ENCODE measurements at places on chromosomes 12 and 14.

DNA sequence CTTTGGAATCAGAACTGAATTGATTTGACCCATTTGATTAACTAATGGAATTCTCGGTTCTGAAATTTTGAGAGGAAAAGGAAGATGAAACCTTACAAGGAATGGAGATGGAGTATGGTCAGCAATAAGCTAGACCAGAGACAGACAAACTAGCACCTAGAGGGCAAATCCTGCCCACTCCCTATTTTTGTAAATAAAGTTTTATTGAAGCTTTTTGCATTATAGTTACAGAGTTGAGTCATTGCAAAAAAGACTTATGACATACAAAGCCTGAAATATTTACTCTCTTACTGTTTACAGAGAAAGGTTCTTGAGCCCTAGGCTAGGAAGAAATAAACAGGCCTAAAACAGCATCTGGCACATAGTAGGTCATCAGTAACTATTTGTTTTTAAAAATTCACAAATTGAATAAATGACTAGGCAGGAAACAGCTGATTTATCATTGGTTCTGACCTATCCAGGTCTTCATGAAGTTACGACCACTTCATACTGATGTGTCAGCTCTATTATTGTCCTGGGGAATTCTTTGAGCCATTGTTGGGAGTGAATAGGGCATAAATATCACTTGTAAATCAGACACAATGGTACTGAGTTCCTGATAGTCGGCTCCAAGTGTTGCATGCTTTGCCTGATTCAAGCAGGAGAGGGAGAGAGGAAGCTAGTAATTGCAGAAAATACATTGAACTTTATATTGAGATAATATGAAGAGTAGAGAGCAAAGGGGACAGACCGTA lies 14.6 kb upstream of the STAB2 start:
- no peak for DNase-seq

GRCh38 chr12:108320507-108321293 lies 18.4 kb downstream of the CMKLR1 start:
- no peak for DNase-seq

DNA sequence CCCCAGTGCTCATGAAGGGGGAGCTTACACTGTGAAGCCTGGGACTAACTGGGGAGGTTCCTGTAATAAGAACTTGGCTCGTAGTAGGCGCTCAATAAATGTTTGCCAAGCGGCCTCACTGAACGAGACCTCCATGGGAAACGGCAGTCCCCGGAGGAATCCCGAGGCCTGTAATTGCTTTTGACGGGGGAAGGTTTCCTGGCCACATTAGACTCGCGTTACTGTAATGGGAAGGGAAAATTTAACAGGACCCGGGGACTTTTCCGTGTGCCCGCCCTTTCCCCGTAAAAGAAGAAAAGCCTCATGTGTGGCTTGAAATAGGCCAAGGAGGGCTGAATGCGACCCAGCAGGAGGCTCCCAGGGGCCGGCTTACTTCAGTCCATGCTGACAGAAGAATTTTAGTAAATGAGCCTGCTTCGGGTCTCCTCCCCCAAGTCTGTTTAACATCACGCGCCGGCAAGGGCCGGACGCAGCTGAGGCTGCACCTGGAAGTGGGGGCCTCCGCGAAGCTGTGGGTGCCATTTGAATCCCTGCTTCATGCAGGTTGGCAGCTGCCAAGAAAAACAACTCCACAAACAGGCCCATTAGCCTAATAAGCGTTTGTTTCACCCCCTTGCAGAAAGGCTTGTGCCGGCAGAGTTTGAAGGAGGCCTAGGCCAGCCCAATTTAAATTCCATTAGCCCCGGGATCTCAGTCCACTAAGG lies 39.8 kb upstream of the PWP1 start:
- peak; percentile 73 for DNase-seq

DNA sequence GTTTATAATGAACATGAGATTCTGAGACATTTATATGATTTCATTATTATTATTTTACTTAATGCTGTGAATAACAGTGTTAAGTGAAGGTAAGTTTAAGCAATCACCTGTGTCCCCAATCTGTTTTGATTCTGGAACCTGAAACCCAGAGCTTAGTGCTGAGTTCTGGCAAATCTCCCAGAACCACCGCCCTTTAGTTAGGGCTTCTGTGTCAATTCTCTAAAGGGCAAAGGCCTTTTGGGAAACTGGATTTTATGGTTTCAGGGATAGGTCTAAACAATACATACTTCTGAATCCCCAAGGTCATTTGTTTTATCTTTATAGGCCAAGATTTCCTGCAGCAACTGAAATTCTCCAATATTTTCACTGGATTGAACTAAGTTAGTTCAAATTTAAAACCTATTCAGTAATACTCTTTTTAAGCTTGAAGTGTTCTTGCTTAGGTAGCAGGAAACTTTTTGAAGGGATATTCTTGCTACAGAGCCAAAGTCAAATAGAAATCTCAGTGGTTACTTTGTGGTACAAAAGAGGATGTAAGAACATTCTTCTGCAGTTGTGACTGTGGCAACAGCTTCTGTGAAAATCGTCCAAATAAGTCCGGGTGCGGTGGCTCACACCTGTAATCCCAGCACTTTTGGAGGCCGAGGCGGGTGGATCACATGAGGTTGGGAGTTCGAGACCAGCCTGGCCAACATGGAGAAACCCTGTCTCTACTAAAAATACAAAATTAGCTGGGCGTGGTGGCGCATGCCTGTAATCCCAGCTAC lies 10.0 kb upstream of the PKP2 start:
- no peak for DNase-seq

DNA sequence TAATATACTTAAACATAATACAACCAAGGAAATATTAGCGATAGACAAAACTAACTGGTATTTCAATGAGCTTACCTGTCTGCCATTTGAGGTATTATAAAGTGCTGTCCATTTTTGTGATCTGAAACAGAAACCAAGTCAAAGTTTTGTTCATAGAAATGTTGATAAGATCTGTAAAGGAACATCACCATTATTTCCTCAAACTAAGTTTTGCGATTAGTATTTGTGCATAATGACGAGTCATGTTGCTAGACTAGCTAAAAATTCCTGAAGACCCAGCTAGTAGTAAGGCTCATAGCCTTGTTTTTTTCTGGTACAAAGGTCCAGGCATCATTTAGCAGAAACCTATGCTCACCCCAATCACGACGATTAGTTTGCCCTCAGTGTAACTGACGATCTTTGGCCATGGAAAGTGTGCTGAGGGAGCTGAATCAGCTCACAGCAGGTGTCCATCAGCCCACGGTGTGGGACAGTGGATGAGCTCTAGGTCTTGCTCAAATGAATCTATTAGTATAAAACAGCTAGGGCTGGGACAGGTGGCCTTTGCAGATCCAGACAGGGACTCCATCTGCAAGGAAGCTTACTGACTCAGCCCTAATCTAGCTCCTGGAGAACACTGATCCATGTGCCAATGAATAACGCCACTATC lies 28.7 kb downstream of the GIT2 start:
- DNase-seq: no peak

GRCh38 chr12:27607591-27607990 lies 83.6 kb downstream of the PPFIBP1 start:
- no peak for DNase-seq

GRCh38 chr14:90344331-90345238 lies 12.8 kb upstream of the NRDE2 start:
- DNase-seq: no peak

- DNase-seq: no peak
Measured at GRCh38 chr12:64255249-64255648, 33.2 kb upstream of the KICS2 start.

DNA sequence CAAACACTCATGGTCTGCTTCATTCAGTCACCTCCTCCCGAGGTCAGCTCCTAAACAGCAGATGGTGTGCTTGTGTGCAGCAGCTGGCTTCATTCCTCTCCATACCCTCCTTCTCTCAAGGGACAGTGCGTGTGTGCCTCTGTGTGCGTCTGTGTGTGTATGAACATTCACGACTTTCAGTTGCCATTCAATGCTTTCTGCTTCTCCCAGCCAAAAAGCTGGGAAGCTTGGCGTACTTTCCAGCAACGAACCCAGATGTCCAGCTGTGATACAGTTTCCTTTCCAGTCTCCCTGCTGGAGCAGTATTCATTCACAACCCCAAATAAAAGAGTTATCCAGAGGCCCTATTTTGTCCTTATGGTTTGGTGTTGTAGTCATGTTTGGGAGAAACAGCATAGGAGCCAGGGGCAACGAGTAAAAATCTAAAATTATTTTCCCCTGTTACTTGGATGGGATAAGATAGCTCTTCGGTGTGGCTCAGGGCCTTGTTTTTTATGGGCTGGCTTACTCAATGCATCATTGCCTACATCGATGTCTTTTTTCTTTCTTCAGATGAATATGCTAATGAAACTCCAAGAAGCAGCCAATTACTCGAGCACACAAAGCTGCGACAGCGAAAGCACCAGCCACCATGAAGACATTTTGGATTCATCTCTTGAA lies 379.3 kb downstream of the NAV3 start:
- DNase-seq: peak; percentile 97

DNA sequence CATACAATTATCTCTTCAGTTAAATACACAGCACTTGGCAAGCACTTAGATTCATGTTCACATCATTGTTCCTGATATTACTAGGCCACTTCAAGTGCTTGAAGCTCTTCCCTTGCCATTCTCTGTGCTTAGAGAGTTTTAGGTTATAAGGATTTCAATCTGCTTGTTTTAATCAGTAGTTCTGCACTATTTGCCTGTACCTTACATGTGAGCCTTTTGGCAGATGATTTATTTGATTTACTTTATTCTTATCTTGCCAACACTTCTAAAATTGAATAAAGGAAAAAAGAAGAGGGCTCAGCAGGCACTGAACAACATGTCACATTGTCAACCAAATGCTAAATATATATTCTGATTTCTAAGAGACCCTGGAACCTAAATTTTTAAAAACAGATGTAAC lies 363.8 kb upstream of the USP15 start:
- DNase-seq: peak; percentile 91

GRCh38 chr12:8048906-8049305 lies 16.4 kb downstream of the FOXJ2 start:
- no peak for DNase-seq

- no peak for DNase-seq
Measured at GRCh38 chr12:79247494-79247893, 382.9 kb downstream of the SYT1 start.

DNA sequence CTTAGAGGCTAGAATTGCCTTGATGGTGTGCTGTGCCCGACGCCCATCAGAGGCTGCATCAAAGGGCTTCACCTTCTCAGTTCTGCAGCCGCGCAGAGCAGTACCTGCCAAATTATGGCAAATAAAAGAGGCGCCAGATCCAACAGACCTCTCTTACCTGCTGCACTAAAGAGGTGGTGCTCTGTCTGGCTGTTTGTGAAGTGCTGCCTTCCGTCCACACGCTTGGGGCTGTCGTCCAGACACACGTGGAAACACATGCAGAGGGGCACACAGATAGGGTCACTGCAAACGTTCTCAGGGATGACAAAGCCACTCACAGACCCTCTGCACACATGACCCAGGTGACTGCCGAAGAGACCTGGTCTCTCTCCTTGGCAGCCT lies 617.5 kb downstream of the VRK1 start:
- no peak for DNase-seq

DNA sequence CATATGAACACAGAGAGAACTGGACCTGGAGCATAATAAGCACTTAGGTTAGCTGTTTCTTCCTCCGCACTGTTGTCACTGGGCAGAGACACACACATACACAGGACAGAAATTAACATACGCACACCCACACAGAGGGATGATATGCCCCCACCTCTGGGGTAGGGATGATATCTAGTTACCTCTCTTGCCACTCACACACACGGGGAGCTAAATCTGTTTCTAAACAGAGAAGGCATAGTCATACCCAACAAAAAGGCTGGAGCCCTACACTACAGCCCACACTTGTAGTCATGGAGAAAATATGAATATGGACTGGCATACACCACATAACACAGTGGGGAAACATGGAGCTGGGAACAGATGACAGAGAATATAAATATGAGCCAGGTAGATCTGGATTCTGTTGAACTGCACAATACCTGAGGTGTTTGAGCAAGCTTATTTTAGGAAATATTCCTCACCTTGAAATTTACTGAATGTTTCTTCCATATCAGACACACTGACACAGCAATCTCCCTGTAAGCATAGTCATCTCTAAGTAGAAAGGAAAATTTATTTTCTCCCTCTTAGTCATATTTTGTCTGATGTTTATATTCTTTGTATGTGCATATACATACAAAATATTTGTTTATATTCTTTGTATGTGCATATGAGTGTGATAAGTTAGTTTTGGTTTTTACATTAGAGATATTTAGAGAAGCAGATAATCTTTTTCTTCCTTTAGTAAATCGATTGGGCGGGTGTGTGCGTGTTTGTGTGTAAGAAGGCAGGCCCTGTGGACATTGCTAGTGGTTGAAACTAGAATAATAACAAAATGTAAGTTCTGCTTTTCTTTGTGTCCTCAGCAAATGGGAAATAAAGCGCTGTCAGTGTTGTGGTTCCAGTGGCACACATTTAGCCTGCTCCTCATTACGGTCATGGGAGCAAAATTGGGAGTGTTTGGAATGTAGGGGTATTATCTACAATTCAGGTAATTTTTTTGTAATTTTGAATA lies 20.9 kb upstream of the SCFD1 start:
- no peak for DNase-seq

DNA sequence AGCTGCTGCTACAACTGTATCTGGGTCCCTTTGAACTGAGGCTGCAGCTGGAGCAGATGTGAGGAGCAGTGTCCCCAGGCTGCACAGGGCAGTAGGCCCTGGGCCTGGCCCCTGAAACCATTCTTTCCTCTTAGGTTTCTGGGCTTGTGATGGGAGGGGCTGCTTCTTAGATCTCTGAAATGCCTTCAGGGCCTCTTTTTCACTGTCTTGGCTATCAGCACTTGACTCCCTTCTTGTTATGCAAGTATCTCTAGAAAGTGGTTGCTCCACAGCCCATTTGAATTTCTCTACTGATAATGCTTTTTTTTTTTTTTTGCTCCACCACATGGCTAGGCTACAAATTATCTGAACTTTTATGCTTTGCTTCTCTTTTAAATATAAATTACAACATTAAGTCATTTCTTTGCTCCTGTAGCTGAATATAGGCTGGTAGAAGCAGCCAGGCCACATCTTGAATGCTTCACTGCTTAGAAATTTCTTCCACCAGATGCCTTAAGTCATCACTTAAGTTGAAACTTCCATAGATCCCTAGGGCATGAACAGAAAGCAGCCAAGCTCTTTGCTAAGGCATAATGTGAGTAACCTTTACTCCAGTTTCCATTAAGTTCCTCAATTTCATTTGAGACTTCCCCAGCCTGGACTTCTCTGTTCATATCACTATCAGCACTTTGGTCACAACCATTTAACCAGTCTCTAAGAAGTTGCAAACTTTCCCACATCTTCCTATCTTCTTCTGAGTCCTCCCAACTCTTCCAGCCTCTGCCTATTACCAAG lies 41.1 kb downstream of the ACSM4 start:
- no peak for DNase-seq

- DNase-seq: no peak
Measured at GRCh38 chr12:68529869-68530268, 80.8 kb upstream of the RAP1B start.

GRCh38 chr14:32244404-32244803 lies 41.3 kb upstream of the RNU6-8 start:
- DNase-seq: no peak
